ENCODE measurements at places on chromosomes 5 and 9.

- DNase-seq: no peak
Observed at GRCh38 chr5:132408456-132408855, 38.9 kb downstream of the SLC22A5 start.

GRCh38 chr5:54620141-54620933, 102.8 kb downstream of the SNX18 start:
- no peak for DNase-seq

- DNase-seq: no peak
Observed at GRCh38 chr5:84622461-84622860, 237.8 kb upstream of the EDIL3 start.

DNA sequence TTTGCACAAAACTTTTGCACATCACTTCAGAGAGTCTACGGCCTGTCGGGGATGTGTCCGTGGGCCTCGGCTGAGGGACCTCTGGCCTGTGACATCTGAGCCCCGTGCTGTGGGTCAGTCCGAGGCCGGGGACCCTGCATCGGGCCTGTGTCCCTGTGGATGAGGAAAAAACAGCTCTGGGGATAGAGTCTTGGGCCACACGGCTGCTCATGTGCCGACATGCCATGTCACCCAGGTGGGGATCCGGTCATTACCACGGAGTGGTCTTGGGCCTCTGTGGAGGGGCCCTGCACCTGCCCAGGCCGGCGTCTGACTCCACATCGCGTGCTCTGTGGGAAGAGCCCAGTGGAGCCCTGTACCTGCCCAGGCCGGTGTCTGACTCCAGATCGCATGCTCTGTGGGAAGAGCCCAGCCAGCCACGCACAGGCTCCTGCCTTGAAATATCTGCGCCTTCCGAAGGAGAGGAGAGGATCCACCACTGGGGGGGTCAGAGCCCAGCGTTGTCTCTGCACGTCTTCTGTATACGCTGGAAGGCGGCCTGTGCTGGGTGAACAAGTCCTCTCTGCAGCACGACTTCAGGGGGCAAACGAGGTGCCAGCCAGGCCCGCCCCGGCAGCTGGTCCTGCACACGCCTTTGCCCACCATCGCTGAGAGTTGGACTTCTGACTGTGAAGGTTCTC, 27.5 kb upstream of the IRX4 start:
- no peak for DNase-seq

DNA sequence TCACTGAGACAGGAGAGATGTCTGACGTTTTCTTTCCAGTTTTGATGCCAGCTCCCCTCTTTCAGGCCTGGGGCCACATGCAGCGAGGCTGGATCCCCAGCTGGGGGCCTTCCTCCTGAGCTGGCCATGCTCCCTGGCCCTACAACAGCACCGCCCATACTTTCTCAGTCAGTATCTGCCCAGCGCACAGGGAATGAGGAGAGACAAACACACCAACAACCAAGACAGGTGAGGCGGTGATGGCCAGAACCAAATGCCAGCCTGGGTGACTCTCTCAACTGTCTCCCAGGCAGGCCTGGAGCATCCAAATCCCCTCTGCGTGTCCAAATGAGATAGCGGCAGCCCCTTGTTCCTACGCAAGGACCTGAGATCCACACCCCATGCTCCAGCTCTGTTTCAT, 109.6 kb downstream of the ROR2 start:
- no peak for DNase-seq

GRCh38 chr9:81526587-81526986, 162.8 kb downstream of the TLE1 start:
- DNase-seq: no peak

- no peak for DNase-seq
Observed at GRCh38 chr5:17916446-17916845, 282.2 kb downstream of the TAF11L14 start.

DNA sequence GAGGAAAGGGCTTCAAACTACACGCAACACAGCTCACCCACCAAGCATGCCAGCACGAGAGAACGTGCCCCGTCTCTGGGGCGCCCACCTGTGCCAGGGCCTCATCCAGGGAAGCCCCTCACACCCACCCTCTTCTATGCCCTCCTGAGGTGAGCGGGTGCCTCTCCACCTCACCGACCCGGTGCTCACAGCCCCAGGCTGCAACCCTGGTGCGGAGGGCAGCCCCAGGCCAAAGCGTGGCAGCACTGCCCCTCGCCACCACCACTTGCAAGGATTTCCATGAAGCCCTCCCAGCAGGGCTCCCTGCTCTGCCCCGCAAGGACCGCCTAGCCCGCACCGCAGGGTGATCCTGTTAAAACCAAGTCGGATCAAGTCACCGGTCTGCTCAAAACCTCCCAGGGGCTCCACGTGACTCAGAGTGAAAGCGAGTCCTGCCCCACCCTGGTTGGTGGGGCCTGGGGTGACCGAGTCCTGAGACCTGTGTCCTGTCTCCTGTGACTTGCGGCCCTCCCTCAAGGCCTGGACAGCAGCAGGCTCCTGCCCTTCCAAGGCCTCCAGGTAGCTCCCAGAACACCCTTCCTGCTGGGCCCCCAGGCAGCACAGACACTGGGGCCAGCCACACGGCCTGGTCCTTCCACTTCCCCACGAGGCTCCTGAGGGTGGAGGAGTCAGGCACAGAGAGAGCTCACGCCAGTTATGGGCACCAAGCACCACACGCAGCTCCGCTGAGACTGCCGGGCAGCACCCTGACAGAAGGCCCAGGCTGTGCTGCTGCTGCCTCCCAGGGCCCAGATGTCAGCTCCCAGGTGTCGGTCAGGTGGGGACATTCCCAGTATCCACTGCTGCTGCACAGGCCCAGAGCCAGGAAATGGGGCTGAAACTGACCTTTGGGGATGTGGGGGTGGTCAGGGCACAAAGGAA, 12.7 kb downstream of the BRD3 start:
- no peak for DNase-seq

DNA sequence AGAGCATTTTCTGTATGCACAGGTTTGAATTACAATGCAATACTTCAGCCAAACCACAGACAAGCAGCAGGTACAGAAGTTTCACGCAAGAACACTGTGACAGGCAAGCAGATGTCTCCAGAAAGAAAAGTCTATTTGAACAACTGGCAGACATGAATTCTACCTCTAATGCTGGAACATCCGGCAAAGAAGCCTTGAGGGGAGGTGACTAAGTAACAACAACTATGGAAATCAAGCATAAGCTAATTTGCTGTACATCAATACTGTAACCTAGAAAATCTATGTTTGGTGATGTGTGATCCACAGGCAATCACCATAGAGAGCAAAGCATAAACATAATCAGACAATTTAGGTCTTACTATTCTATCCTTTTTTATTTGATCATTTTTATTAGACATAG, 65.5 kb downstream of the PLK2 start:
- no peak for DNase-seq

DNA sequence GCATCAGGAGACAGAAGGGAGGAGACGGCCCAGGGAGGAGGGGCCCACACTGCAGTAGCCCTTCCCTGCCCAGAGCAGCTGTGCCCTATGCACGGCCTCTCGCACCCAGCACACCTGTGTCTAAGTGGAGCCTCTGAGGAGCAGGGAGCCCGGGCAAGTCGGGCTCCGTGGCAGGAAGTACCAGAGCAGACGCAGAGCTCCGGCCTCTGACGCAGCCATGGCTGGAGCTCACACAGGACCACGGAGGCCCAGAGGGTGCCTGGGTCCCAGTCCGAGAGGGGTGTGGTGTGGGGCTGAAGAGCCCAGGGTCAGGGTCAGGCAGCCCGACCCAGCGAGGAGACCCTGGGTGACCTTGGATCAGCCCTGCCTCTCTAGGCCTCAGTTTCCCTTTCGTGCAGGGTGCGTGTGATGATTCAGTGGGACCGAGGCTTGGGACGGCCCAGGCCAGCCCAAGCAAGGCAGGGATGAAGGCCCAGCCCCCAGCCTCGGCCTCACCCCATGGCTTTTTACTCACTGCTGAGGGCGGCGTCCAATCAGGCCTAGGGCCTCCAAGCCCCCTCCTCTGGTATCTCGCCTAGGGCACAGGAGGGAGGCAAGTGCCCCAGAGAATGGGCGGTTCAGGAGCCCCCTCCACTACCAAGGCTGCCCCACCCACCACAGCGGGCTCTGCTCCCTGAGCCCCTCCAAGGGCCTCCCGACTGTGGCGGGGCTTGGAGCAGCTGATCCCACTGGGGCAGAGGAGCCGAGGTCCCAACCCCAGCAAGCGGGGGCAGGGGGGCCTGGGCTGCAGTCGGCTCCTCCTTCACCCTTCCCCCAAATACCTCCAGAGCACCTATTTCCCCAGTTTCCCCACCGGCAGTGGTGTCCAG, 4.3 kb upstream of the AGPAT2 start:
- DNase-seq: no peak

- no peak for DNase-seq
Observed at GRCh38 chr5:6135977-6136376, 242.4 kb downstream of the MED10 start.

- DNase-seq: no peak
Observed at GRCh38 chr5:5615569-5615968, 193.1 kb downstream of the ICE1 start.

- no peak for DNase-seq
Observed at GRCh38 chr5:77518304-77518703, 26.2 kb upstream of the WDR41 start.

DNA sequence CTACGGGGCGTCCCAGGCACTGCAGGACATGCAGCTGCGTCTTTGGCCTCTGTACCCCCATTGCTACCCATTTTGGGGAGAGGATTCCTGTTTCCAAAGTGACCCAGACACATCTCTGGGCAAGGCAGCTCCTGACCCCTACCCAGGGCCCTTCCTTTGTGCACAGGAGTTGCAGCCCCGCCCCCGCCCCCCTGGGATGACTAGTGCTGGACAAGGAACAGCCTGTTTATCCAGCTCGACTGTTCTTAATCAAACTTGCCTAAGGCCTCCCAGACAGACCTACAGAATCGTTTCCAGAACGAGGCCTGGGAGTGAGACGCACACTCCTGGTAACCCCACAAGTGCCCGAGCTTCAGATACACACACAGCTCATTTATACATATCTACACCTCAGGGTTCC, 13.2 kb downstream of the DIPK1B start:
- no peak for DNase-seq

DNA sequence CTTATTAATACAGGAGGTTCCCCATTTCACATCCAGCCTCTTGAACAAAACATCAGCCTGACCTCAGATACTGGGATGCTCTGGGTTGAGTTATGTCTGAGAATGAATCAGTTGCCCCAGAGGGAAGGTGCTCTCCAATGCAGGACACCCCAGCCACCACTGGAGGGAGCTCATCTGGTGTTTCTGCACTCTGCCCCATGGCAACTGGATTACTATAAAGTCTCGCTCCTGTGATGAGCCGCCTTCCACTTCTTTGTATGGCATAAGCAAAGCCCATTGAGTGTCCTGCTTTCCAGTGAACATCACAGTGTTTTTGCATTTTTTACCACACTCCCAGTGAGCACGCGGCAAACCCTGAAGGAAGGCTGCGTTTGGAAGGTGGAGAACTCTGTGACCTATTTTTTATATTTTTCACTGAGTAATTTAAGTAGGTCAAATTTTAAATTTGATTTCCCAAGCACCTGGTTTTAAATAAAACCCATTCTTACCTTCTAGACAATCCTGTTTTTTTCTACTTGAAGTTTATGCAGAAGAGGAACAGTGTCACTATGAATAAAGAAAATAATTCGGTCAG, 176.9 kb upstream of the WWC1 start:
- no peak for DNase-seq

GRCh38 chr9:99486684-99487083, 264.6 kb downstream of the SEC61B start:
- no peak for DNase-seq

GRCh38 chr9:105246656-105247173, 2.3 kb downstream of the SLC44A1 start:
- no peak for DNase-seq

GRCh38 chr5:65247594-65247993, 234.1 kb downstream of the ADAMTS6 start:
- no peak for DNase-seq

GRCh38 chr9:98494852-98495251, 213.9 kb downstream of the GABBR2 start:
- DNase-seq: no peak

DNA sequence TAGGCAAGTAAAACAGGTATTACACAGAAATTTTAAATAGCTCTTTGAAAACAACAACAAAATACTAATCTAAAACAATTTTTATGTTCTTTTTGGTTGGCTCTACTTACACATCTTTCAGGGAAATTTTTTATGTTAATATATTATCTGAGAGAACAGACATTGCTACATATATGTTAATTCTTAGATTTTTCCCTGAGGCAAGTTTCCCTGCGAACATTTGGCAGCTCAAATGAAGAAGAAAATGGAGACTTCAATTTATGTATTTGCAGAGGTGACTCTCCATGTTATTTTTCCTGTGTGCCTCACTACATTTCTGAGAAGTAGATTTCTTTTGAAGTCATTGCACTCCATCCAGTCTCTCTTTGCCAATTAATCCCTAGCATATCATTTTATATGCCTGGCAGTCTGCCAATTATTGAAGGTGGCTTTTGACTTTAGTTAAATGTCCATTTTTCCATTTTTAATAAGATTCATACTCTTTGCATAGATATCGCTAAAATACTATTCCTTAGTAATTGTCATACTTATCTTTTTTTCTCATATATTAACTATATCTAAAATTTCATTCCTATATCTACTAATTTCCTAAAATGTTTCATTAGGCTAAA, 908.2 kb upstream of the CDH10 start:
- no peak for DNase-seq

DNA sequence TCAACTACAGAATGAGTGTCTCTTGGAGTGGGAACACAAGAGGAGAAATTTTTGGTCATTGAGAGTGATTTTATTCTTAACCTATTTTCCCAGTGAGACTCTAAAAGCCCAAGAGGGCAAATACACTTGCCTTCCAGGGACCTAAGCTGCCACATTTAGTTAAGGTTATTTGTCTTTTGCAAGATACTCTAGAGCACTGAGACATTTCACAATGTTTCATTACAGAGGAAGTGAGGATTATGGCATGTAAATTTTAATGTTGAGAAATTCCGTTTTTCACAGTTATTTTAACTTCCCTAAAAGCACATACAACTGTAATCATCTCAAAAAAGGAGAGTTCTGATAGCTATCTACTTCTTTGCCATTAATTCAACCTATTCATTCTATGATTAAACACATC, 38.7 kb upstream of the RAB3C start:
- DNase-seq: no peak

All from esophagus squamous epithelium (tissue), 5 donors.